GM12878 (cell line): ENCODE measurements at places on chromosomes 1 and 21.

DNA sequence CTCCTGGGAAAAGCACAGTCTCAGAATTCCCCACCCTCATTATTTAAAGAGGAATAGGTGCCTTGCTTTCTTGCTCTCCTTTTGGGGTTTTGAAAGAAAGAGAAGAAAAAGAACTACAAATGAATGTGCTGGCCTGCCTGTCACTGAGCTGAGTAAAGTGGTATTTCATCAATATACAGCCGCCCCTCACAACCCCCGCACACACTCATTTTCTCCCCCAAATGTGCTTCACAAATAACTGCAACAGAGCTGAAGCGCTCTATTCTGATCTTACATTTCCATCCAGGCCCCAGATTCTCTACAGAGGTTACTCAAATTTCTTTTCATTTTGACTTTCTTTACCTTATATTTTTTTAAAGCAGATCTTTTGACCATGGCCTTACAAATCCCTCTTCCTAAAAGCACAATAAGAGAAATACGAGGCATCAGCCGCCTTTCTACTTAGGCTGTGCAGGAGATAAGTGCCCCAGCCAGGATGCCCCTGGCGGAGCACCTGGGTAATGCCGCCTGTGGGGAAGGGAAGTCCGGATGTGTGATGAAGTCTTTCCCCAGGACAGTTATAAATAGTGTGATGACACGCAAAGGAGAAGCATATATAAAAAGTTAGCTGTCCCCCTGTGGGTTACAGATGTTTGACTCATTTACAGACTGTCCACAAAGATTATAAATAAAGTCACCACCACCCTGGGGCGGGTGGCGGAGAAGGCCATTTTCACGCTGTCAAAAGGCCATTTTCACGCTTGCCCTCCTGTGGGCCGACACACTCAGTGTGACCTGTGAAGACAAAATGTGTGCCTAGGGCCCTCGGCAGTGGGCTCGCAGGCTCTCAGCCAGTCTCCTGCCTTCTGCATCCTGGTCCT is 6.5 kb downstream of the KCNN3 start:
- H3K27me3 ChIP-seq = no peaks in the 10 kb centered on the region
- peak overlapping the region; percentile 49; the same call in 1 of the 2 replicates for H3K4me3 ChIP-seq
- no peaks in the 10 kb centered on the region for H3K36me3 ChIP-seq
- H3K4me1 ChIP-seq = peaks cover 88% of the 10 kb centered on the region

DNA sequence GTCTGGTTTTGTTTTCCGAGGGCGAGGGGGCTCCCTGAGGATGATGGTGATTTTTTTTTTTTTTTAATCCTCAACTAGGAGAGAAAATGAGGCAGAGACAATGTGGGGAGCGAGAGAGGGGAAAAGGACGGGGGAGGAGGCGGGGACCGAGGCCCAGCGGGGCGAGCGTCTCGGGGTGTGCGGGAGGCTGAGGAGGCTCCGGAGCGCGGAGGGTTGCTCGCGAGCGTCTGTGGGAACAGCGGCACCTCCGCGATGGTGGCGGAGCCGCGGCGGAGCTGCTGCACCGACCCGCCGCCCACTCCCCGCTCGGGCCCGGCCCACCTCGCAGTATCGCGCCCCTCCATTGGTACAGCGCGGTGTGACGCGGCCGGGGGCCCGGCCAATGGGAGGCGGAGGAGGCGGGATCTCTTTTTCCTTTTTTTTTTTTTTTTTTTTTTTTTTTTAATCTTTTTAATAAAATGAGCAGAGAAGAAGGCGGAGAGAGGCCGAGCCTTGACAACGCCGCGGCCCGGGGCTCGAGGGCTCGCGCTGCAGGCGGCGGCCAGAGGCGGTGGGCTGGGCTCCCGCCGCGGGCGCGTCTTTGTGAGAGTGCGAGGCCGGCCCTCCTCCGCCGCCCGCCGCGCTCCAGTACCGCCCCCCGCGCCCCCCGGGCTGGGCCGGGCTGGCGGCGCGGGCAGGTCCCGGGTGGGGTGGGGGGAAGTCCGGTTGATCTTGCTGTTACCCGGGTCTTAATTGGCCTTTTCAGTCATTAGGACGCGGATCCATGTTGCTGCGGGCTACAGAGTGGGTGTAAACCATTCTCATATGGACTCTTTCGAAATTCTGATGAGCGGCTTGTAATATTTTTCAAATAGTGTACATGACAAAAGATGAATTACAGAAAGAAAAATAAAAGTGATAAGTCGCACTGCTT is at the start of gene RERE:
Gene RERE, minus strand, starts transcription at position 229 of the 913 bp plus-strand sequence.
- H3K36me3 ChIP-seq = no peaks in the 10 kb centered on the region
- H3K27ac ChIP-seq = peak within 1 kb of the TSS; percentile 95
- H3K4me3 ChIP-seq = peak within 1 kb of the TSS; percentile 91
- peak; percentile 74 for DNase-seq

- H3K36me3 ChIP-seq = no peaks in the 10 kb centered on the region
- peaks cover 23% of the 10 kb centered on the region for H3K4me1 ChIP-seq
- H3K27me3 ChIP-seq = no peaks in the 10 kb centered on the region
These were observed 749 bp downstream of the PCBP3 start for GRCh38 chr21:45644041-45644906.

GRCh38 chr21:45499970-45500577 is 42.2 kb downstream of the SLC19A1 start:
- H3K27ac ChIP-seq = no peak overlapping the region
- no peaks in the 10 kb centered on the region for H3K36me3 ChIP-seq
- DNase-seq = no peak

GRCh38 chr1:100354971-100355394 is 2.7 kb downstream of the CDC14A start:
- no peaks in the 10 kb centered on the region for H3K27me3 ChIP-seq
- no peak overlapping the region for H3K27ac ChIP-seq
- DNase-seq = no peak
- 0 out of 2 replicates have a peak overlapping the region, but pooled peaks have one; percentile 17 for H3K4me3 ChIP-seq
- no peaks in the 10 kb centered on the region for H3K36me3 ChIP-seq

- H3K27me3 ChIP-seq = no peaks in the 10 kb centered on the region; the same call in 1 of the 2 replicates
- no peak overlapping the region for H3K4me3 ChIP-seq
- no peaks in the 10 kb centered on the region for H3K36me3 ChIP-seq
- DNase-seq = no peak
- H3K27ac ChIP-seq = no peak overlapping the region
- no peaks in the 10 kb centered on the region for H3K4me1 ChIP-seq
These were observed 11.8 kb downstream of the KCNK2 start for GRCh38 chr1:215094381-215094780.

- H3K4me3 ChIP-seq = no peak overlapping the region
- no peak overlapping the region for H3K27ac ChIP-seq
- DNase-seq = no peak
- H3K4me1 ChIP-seq = no peaks in the 10 kb centered on the region
These were observed 50.3 kb downstream of the CAPN9 start for GRCh38 chr1:230797376-230797920.

DNA sequence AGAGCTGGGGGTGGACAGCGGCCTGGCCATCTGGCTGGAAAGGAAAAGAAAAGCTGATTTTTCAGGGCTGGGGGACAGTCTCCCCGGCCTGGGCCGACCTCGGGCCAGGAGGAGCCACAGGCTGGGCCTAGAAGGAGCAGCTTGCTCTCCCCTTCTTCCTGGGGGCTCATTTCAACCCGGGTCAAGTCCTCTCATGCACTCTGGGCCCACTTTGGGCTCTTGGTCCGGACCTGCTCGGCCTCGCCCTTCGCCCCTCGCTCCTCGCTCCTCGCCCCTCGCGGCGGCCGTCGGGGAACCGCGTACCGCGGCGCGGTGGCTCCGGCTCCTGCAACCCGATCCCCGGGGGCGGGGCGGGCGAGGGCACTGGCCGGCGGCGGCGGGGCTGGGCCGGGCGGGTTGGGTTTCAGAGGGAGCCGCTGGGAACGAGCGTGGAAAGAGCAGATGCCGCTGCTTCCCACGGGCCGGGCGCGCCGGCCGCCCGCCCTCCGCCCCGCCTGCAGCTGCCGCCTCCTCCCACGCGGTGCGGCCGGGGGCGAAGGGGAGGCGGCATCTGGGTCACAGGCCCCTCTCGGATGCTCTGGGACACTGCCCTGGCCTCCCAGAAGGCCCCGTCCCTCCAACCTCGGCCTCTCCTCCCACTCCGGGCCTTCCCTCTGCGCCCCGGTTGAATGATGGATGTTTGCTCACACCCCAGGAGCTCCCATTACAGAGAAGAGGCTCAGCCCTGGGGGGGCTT is 6.6 kb downstream of the HEYL start:
- H3K4me1 ChIP-seq = peaks cover 3% of the 10 kb centered on the region; the same call in 1 of the 2 replicates
- H3K36me3 ChIP-seq = no peaks in the 10 kb centered on the region
- no peaks in the 10 kb centered on the region; the same call in 1 of the 2 replicates for H3K27me3 ChIP-seq
- no peak for DNase-seq
- no peak overlapping the region for H3K4me3 ChIP-seq
- no peak overlapping the region for H3K27ac ChIP-seq

DNA sequence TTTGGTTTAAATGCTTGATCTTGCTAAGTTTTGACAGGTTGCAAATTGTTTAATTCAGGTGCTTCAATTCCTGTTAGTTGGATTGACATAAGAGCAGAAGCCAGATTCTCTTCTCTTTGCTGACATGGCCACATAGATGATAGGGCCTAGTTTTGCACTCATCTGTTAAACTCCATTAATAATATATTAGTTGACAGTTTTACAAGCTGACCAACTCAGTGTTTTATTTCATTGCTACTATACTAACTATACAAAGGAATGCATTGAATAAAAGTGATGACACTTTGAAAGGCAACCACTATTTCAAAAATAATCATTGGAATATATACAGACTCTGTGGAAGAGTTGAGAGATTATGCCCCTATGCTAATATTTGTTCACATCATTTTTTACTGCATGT is 255.6 kb upstream of the DPYD start:
- no peak overlapping the region for H3K27ac ChIP-seq
- H3K4me1 ChIP-seq = no peaks in the 10 kb centered on the region
- no peak overlapping the region for H3K4me3 ChIP-seq
- DNase-seq = no peak
- no peaks in the 10 kb centered on the region for H3K27me3 ChIP-seq
- no peaks in the 10 kb centered on the region for H3K36me3 ChIP-seq

GRCh38 chr1:203311368-203312301 is 6.3 kb downstream of the BTG2 start:
- H3K27me3 ChIP-seq = no peaks in the 10 kb centered on the region
- 0 out of 2 replicates have a peak overlapping the region, but pooled peaks have one; percentile 10 for H3K27ac ChIP-seq
- DNase-seq = no peak
- peaks cover 4% of the 10 kb centered on the region for H3K36me3 ChIP-seq
- no peak overlapping the region for H3K4me3 ChIP-seq

DNA sequence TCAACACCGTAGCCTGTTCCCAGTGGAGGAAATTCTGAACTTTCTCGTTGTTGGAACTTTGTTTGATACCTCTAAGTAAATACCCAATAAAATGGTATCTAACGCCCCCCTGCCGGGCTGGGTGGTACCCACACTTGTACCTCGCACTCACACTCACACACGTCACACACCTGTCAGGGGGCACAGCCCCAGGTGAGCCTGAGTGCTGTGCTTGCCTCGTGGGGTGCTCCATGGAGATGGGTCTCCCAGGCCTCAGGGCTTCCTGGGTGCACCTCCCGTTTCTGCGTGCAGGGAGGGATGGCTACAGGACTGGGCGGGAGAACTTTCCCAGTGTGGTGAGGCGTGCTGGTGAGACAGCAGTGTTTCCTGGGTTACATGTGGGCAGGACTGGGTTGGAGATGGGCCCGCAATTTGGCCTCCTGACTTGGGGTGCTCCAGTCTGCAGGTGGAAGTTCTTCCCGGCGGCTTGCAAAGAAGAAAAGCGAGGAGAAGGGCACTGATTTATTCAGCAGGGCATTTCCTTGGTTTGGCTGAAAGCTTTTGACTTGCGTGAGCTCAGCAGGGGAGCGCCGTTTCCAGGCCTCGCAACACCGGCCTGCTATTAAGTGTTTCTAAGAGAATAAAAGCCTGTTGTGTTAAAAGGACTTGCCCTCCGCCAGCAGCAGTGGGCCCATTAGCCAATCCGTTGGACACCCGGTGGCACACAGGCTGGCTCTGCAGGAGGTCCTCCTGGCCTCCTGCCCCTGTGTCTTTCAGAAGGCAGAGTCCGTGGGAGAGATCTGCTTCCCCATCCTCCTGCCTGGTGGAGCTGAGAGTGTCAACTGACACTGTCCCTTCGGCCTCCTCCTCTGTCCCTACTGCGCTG is 79.7 kb downstream of the KIF26B start:
- H3K4me3 ChIP-seq = no peak overlapping the region
- no peaks in the 10 kb centered on the region for H3K4me1 ChIP-seq
- H3K27me3 ChIP-seq = peaks cover 2% of the 10 kb centered on the region; the same call in 1 of the 2 replicates
- no peak for DNase-seq

DNA sequence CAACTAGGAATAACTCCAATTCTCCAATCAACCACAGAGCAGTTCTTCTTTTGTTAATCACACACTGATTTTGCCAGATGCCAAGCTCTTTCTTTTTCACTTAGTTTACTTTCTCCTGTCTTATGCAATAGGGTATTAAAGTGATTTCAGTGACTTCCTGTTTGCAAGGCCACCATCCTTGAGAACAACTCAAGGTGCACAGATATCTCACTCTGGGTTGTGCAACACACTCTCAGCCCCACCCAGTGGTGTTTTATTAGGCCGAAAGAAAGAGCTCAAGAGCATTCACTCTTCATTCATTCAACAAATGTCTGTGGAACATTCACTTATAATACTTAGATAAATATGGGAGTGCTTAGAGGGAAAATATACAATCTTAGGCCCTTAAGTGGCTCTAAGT is 352.5 kb downstream of the ZNF326 start:
- H3K27ac ChIP-seq = no peak overlapping the region
- H3K4me1 ChIP-seq = 0 out of 2 replicates have a peak, but pooled peaks cover 3% of the 10 kb centered on the region
- H3K4me3 ChIP-seq = no peak overlapping the region
- no peaks in the 10 kb centered on the region for H3K27me3 ChIP-seq
- no peaks in the 10 kb centered on the region for H3K36me3 ChIP-seq
- no peak for DNase-seq

DNA sequence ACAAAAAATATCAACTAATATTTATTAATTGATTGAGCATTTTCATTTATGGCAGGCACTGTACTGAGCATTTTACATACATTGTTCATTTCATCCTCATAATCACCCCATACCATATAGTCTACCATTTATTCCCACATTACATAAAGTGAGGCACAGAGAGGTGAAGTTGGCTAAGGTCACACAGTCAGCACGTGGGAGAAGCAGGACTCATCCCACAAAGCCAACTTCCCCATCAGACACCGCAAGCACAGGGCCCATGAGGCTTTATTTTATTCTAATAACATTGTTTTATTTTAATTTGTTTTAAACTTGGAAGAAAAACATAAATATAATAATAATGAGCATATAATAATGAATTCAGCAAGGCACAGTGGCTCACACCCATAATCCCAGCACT is 43.1 kb upstream of the CAPZB start:
- no peak for DNase-seq
- H3K27me3 ChIP-seq = no peaks in the 10 kb centered on the region
- H3K4me1 ChIP-seq = no peaks in the 10 kb centered on the region
- no peaks in the 10 kb centered on the region for H3K36me3 ChIP-seq

- no peaks in the 10 kb centered on the region; the same call in 1 of the 2 replicates for H3K27me3 ChIP-seq
- DNase-seq = no peak
- H3K4me1 ChIP-seq = no peaks in the 10 kb centered on the region
- no peak overlapping the region for H3K27ac ChIP-seq
These were observed 5.6 kb upstream of the KCNA10 start for GRCh38 chr1:110524311-110525248.

GRCh38 chr1:204190212-204191211 is 5.8 kb downstream of the KISS1 start:
- no peaks in the 10 kb centered on the region for H3K36me3 ChIP-seq
- H3K4me1 ChIP-seq = no peaks in the 10 kb centered on the region
- peaks cover 16% of the 10 kb centered on the region for H3K27me3 ChIP-seq
- H3K27ac ChIP-seq = no peak overlapping the region
- DNase-seq = no peak
- no peak overlapping the region for H3K4me3 ChIP-seq
